ENCODE measurements at places on chromosomes 2 and 18.

DNA sequence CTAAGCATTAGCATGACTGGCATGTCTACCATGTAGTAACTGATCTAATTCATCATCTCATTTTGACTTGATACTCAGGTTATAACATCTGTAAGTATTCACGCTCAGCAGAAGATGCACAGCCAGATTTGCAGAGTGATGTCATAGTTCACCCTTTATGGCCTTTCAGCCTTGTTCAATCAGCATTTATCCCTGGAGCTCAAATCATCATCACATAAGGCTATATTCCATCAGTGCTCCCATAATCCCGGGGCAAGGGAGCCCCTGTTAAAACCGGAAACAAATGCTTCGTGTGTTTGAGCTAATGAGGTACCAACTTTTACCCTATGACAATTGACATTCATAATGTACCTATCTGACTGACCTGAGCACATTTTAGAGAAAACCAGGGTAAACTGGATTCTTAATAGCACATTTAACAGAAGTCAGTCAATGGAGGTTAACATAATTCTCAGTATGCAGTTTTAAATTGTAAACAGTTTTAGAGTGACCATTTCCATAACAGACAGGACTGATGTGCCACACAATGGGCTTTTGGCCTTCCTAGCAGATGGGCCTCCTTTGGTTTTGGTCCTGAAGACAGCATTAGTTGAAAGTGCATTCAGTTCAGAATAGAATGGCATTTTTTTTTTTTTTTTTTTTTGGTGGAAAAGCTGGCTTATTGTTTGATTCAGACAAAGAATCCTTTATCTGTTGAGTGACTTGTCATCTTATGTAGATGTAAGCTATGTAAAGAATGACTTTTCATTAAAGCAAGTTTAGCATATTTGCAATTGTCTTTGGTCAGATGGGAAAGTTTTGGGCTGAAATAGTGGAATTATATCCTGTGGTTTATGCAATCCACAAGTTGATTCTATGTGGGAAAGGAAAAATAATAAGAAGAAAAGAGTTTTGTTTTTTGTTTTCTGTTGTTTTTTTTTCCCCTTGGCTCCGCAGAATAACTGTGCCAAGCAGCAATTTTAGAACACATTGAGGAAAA, 866.0 kb upstream of the ACVR2A start:
- DNase-seq = no peak

GRCh38 chr18:27964811-27965210, 212.1 kb downstream of the CDH2 start:
- no peak for DNase-seq

DNA sequence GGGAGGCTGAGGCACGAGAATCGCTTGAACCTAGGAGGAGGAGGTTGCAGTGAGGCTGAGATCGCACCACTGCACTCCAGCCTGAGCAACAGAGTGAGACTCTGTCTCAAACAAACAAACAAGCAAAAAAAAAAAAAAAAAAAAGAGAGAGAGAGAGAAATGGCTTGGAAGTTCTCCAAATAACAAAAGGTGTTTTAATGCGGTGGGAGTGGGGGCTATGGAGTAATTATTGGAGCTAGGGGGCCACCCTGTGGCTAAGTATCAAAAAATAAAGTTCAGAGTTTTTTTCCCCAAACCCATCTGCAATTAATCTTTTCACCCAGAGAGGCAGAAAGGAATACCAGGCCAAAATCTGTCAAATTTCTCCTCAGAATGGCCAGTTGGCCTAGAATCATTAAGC, 23.0 kb upstream of the CEP68 start:
- no peak for DNase-seq

DNA sequence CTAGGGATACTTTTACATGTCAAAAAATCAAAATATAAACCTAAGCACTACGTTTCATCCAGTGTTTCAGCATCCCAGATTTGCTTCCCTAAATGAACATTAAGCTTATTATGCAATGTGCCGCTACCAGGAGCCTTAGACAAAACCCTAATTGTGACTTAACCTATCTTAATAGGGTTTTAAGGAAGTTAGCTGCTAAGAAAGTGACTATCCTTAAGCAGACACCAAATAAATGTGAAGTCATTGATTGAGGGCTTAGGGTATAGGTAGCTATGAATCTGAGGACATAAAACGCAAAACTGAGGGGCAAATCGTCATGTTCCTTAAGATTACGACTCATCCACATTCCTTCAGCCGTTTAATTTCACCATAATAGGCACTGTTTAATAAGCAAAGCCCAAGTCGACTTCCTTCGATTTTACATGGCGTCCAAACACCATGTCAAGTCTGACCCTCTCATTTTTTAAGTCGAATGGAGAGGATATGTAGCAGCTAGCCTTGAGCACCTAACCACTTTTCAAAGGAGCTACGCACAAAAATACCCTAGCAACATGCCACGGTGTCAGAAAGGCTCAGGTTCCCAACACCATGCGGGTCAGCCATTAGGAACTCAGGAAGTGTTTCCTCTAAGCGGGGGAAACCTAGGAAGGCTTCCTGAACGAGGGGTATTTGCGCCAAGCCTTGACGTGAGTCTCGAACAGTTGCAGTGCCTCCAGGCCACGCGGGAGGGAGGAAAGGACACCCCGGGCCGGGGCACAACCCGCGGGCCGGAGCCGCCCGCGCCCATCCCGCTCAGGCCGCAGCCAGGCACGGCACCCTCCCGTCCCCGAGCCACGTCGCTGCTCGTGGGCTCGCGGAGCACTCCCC, 1.0 kb downstream of the HDLBP start:
- DNase-seq = no peak

DNA sequence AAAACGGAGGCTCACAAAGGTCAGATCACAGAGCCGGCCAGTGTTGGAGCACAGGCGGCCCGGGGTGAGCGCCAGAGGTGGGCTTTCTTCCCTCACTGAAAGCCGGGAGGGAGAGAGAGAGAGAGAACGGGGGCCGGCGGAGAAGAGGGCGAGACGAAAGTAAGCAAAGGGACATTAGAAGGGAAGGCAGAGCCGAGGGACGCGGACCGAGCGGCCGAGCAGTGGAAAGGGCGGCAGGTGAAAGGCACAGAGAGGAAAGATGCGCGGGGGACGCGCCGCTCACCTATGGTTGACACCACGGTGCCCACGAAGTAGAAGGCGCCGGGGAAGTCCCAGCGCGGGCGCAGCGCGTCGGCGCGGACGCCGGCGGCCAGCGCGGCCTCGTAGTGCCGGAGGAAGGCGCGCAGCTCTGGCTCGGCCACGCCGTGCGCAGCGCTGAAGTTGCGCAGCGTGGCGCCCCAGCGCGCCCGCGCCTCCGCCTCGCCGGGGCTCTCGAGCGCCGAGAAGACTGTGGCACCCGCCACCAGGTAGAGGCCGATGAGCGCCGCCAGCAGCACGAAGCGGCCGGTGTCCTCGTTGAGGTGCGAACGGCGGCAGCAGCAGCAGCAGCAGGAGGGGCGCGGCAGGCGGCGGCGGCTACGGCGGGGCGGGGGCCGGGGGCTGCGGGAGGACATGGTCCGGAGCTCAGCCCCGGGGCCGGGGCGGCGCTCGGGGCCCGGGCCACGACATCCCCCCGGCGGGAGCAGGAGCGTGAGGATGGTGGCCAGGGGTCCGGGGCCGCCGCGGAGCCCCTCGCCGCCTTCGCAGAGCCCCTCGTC, 166.9 kb downstream of the MSH2 start:
- DNase-seq = no peak

DNA sequence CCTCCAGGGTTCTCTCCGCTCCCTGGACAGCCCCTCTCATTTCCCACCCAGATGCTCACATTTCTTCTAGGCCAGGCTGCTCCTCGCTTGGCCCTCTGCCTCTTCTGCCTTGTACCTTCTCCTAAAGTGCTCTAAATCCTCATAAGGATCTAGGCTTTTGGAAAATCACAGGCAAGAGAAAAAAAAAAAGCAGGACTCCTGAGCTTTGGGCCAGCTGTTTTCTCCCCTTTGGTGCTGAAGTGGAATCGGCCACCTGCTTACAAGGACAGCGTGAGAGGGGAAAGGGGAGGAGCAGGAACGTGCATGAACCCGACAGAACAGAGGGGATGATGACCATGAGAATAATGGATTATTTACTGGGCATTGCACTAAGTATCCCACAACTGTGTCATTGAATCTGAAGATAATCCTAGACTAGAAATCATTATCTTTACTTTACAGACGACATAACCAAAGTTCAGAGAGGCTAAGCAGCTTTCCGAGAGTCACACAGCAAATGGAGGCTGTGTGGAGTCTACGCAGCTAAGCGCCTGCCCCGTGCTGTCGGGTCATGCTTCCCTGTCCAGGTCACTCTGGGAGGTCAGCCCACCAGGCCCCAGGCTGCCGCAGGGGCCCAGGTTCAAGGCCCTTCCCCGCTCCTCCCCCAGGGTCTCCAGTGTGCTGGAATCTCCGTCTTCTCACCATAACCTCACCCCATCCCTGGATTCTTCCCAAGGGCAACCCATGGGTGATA, 141.9 kb downstream of the PXDN start:
- DNase-seq = no peak

- DNase-seq = no peak
Observed at GRCh38 chr2:238180554-238180953, 21.8 kb downstream of the ERFE start.

DNA sequence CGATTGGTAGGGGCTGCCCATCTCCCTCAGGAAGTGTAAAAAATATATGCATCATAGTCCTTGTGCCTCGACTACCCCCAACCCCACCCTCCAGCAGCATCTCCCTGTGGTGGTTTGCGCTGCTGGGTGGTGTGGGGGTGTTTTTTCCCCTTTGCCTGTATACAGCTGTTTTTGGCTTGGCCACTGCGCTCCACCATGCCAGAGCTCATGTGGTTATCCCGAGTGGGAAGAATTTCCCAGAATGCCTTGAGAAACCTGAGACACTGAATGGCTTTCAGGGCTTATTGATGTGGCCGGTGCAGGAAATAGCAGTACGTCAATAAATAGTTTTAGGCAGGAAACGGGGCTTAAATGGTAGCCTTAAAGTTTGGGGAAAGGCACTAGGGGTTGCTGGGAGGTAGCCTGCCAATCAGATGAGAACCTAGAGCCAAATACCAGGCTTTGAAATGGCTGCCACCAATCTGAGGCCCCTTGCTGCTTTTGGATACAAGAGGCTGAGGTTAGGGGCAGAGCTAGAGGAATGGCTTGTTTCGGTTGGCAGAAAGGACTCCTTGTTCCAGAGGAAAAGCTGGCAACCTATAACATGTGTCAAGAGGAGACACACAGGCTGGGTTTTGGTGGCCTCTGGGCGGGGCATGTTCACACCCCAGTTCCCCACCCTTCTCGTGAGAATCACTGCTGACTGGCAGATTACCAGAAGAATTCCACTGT, 144.1 kb downstream of the SMAD7 start:
- no peak for DNase-seq

- no peak for DNase-seq
Observed at GRCh38 chr2:204251998-204252376, 293.3 kb upstream of the PARD3B start.

- DNase-seq = no peak
Observed at GRCh38 chr18:77622009-77622692, 372.5 kb downstream of the GALR1 start.

DNA sequence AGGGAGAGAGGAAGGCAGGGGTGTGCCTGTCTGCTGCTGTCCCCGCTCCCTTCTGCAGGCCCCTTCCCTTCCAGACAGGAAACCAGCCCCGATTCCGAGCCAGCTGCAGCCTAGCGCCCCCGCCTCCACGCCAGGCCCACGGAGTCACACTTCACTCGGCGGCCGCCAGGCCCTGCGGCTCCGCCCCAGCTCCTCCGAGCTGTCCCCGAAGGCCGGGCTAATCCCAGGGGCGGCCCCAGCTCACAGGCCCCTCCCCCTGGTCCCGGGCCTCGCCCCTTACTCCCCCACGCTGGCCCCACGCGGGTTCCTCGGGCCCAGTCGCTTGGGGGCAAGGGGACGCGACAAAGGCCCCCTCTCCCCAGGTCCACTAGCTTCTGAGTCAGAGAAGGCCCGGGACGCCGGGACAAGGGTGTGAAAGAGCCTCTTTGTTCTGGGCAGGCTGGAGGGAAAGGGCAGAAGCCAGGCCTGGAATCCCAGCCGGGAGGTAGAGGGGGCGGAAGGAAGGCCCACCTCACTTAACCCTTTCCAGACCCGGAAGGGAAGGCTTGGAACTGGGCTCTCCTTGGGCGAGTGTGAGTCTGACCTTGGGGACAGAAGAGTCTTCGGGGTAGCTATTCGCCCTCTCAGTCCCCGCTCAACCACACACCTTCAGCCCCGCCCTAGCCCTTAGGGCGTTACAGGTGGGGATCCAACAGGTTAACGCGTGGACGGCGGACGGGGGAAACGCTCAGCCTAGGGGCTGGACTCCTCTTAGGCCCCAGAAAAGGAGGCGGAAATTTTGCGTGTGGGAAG, 1.2 kb downstream of the RTKN start:
- DNase-seq = no peak

DNA sequence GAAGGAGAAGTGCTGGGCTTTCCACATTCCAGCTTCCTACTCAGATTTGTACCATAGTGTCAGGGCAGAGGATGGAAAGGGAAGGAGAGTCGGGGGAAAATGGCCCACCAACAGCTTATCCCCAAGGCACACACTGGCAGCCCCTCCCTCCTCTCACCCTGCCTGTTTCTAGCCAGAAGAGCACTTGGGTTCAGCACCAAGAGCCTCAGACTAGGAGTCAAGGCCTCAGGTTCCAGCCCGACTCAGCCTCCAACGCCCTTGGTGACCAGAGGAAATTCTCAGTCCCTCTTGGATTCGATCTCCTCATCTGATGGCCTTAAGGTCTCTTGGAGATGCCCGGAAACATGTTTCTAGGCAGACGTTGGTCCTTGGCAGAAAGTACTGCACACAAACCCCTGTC, 53.9 kb downstream of the TNS1 start:
- no peak for DNase-seq

- DNase-seq = no peak
Observed at GRCh38 chr2:237673130-237674001, 46.0 kb downstream of the LRRFIP1 start.

DNA sequence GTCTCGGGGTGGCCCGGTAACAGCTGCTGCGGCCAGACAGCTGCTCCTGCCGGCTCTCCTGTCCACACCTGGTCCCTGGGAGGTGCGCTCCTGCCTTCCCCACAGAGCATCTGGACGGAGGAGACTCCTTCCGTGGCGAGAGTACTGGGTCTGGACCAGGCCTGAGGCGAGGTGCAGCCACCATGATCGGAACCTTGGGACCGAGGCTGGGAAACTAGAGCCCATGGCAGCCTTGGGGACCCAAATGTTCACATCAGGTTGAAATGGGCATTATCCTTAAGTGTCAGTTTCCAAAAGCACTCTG, 628 bp downstream of the GIGYF2 start:
- no peak for DNase-seq

GRCh38 chr2:54952425-54952824, 97.8 kb downstream of the RTN4 start:
- DNase-seq = no peak

- no peak for DNase-seq
Observed at GRCh38 chr18:79136742-79137141, 67.5 kb downstream of the ATP9B start.

- DNase-seq = no peak
Observed at GRCh38 chr18:3479978-3480509, 30.1 kb downstream of the TGIF1 start.

- no peak for DNase-seq
Observed at GRCh38 chr18:616380-616995, 19.7 kb downstream of the CLUL1 start.

DNA sequence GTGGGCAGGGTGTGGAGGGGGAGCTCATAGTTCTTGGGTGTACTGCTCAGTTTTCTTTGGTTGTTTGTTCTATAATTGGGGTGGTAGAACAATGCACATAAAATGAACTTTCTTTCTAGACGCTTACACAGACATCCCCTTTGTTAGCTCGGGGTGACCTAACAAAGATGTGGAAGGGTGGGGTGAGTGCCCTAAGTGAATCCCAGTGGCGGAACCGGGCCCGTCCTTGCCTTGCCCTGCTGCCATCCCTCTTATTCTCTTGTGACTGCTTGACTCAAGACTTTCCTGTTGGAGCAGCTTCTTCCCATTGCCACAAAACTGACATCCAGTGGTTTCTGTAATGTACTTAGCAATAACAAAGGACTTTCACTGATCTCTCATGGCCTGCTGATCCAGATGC, 268.1 kb downstream of the PTGR3 start:
- DNase-seq = no peak

Data from cortex of kidney (tissue), 1 donor.